ENCODE measurements at places on chromosomes 1 and 21.

- DNase-seq, result no peak
Observed at GRCh38 chr1:67165468-67166041, 699 bp upstream of the IL23R start.

DNA sequence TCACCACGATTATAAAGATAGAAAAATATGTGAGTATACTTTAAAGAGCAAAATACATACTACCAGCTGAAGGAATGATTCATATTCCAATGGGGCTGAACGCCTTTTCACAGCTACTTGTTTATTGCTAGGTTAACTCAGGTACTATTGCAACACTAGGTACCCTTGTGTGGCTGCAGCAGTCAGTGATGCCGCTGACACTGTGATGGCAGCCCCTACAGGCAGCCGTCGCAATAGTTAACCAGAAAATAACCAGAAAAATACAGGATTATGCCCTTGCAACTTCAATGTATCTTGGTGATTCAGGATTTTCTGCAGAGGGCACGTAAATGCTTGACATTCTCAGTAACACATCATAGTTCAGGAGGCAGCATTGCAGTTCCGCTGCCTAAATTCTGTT is 1.6 kb upstream of the MARK1 start:
- no peak for DNase-seq

- DNase-seq, result no peak
Observed at GRCh38 chr1:224085421-224086108, 28.3 kb upstream of the FBXO28 start.

DNA sequence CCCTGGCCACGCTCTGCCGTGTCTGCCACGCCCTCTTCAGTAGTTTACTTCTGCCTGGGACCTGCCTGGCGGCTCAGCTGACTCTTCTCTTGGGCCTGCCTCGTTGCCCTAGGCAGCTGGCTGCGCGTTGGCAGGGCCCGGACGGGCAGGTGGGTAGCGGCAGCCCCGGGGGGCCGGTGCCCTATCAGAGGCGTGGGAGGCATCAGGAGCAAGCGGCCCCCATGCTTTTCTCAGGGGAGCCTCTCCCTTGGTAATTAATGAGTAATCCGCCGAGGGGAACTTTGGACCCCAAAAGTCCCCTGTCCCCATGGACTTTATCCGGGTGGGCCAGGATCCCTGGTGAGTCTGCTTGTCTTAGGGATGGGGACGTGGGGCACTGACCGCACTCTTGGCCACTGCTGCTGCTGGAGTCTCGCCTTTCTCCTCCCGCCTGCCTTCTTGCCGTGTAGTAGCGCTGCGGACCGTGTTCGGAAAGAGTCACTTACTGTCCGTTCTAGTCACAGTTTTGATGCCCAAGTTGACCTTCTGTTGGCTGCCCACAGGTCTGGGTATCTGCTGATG is 22.7 kb downstream of the SKI start:
- DNase-seq, result no peak

- no peak for DNase-seq
Observed at GRCh38 chr1:169144941-169145626, 38.6 kb downstream of the ATP1B1 start.

DNA sequence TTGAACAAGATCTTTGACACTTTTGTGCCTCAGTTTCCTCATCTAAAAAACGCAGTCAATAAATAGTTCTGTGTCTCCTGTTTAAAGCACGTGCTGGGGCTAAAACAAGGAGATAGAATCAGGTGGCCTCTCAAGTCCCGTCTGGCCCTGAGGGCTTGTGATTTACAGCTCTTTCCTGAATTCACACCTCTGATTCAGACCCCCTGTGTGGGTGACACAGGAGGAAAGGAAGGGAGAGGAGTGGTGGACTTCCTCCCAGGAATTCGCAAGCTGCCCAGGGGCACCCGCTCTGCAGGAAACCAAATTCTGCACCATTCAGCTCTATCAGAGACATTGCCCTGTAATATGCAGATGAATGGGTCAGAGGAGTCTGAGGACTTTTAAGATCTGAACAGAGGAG is 5.2 kb upstream of the PRR9 start:
- DNase-seq, result no peak

DNA sequence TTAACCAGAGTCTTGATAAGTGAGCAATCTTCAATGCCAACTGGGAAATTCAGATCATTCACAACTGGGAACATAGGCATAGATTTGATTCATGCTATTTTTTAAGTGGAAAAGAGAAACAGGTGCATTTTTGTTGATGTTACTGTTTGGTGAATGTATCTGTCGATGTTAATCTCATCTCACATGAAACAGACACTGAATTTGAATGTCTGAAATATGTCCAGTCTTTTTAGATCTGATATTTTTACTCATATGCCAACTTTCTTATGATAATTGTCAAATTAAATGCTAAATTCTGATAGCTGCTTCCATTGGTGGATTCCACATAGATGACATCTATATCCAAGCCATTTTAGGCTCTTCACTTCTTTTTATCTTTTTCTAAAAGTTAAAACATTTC is 213.1 kb downstream of the RYR2 start:
- no peak for DNase-seq

DNA sequence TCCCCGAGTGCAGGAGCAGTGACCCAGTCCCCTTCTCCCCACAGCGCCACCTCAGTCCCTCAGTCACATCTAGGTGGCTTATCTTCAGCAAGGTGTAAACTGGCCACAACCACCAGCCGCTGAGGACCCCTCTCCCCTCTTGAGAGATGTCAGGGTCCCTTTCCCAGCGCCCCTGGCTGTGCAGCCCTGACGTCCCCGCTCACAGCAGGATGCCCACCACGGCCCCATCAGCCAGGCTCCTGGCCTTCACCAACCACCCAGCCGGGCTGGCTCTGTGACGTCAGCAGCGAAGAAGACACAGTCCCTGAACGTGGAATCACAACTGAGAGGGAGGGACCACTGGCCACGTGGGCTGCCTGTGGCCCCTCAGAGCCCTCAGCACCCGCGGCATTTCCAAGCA is 249.4 kb downstream of the NPHP4 start:
- DNase-seq, result no peak

Measured in vagina (tissue), 2 donors.